ENCODE measurements at places on chromosomes 5 and 9.

GRCh38 chr9:120001536-120001935 is 578.4 kb downstream of the CDK5RAP2 start:
- DNase-seq: no peak

- no peak for DNase-seq
These were observed 52.8 kb upstream of the XPA start for GRCh38 chr9:97749928-97750327.

DNA sequence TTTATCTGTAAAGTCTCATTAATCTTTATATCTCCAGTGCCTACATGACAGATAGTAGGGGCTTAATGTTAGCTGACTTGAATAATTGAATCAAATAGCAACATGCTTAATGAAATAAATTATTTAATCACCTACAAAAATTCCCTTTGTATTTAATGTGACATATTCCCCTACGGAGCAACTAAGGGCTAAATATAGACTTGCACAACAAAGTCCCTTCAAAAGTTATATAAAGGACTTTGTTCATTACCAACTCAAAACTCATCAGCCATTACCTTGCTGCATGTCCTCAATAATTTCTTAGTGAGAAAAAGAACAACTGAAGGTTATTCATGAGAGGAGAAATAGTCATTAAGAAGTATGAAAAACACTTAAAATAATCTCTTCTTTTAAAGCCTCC is 424.6 kb downstream of the HCN1 start:
- no peak for DNase-seq

- DNase-seq: no peak
These were observed 24.7 kb downstream of the KLF9 start for GRCh38 chr9:70389621-70390266.

GRCh38 chr9:5869315-5870019 is 21.2 kb upstream of the MLANA start:
- peak; percentile 16 for DNase-seq

- DNase-seq: no peak
These were observed 124.3 kb upstream of the SLC24A2 start for GRCh38 chr9:19913151-19913550.

GRCh38 chr5:94422812-94423211 is 195.6 kb downstream of the KIAA0825 start:
- DNase-seq: no peak

DNA sequence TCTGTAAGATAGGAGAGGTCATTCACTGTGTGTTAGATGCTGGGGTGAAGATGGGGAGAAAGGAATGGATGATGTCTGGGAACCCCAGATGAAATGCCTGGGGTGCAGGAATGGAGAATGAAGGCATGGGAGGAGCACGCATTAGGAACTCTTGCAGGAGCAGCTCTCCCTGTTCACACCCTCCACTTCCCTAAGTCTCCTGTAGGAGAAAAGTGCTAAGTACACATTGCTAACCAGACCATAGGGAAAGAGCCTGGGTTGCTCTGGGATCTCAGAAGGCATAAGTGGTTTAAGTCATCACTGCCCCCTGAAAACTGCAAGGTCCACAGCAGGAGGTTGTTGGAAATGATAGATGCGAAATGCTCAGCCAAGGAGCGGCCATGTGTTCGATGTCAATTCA is 163.1 kb downstream of the SEC61B start:
- no peak for DNase-seq

GRCh38 chr5:42950456-42951292 is 89.4 kb downstream of the ANXA2R start:
- DNase-seq: peak; percentile 29

All from iPS DF 6.9 (cell line).